ENCODE measurements at places on chromosomes 4 and X.

DNA sequence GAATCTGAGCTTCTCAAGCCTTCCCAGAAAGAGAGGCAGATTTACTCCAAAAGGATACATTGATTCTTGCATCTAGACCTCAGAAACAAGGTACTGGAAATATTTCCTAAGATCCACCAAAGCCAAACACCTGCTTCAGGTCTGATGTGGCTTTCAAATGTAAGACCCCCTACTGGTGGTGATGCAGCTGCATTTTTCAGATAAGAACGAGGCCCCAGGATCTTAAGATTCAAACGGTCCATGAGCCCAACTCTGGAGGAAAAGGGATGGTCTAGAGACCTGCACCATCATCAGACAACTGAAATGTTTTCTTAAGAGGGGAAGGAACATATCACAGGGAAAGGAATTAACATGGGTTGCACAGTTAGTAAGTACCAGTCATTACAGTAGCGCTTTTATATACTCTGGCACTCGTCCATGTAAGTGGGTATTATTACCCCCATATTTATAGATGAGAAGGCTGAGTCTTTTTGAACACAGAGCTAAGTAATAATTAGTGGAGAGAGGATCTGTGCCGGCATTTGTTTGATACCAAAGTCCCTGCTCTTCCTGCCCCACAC lies 73.7 kb downstream of the LEF1 start:
- DNase-seq, result no peak
- no peaks in the 10 kb centered on the region for H3K36me3 ChIP-seq
- peaks cover 4% of the 10 kb centered on the region for H3K4me1 ChIP-seq
- no peak overlapping the region for H3K4me3 ChIP-seq

GRCh38 chr4:70306076-70306475 lies 28.7 kb upstream of the CABS1 start:
- H3K4me1 ChIP-seq, result no peaks in the 10 kb centered on the region
- no peak overlapping the region for H3K27ac ChIP-seq
- no peaks in the 10 kb centered on the region for H3K27me3 ChIP-seq

DNA sequence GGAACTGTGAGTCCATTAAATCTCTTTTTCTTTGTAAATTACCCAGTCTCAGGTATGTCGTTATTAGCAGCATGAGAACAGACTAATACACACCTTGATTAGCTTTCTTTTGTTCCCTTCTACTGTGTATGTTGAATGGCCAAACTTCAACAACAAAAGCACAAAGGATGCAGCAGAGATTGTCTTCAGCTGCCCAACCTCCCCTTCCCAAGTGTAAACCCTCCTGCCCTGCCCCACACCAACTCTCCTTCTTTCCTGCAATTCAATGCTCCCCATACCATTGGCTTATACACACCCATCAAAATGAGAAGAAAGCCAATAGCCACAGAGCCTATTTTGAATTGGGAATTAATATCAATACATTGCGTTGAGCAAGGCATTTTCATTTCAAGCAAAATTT lies 27.8 kb downstream of the ANOS1 start:
- H3K27me3 ChIP-seq, result no peaks in the 10 kb centered on the region
- no peak overlapping the region for H3K4me3 ChIP-seq
- DNase-seq, result no peak
- H3K36me3 ChIP-seq, result no peaks in the 10 kb centered on the region
- no peak overlapping the region for H3K27ac ChIP-seq

DNA sequence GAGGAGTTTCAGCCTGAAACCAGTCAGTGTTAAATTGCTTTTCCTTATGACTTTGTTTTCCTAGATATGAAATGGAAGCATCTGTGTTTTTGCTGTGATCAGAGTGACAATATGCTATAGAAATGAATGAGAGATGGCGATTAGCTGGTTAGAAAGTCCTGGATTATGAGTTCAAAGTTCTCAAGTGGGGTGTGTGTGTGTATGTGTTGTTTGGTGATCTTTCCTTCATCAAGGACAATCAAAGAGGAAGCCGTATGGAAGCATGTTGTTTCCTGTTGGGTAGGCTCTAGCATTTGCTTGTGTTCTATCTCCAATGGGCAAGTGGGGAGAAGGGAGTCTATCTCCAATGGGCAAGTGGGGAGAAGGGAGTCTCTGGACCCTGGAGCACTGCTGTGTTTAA lies 64.0 kb upstream of the STX18 start:
- no peaks in the 10 kb centered on the region for H3K27me3 ChIP-seq
- no peaks in the 10 kb centered on the region for H3K36me3 ChIP-seq
- H3K4me1 ChIP-seq, result no peaks in the 10 kb centered on the region
- DNase-seq, result no peak
- H3K4me3 ChIP-seq, result no peak overlapping the region
- H3K27ac ChIP-seq, result no peak overlapping the region

GRCh38 chr4:19425146-19425545 lies 826.6 kb upstream of the SLIT2 start:
- H3K4me3 ChIP-seq, result no peak overlapping the region
- DNase-seq, result no peak
- H3K27me3 ChIP-seq, result no peaks in the 10 kb centered on the region
- no peaks in the 10 kb centered on the region for H3K4me1 ChIP-seq
- H3K27ac ChIP-seq, result no peak overlapping the region
- no peaks in the 10 kb centered on the region for H3K36me3 ChIP-seq

GRCh38 chr4:23956601-23957364 lies 66.9 kb upstream of the PPARGC1A start:
- H3K4me3 ChIP-seq, result no peak overlapping the region
- H3K27ac ChIP-seq, result no peak overlapping the region
- no peaks in the 10 kb centered on the region for H3K36me3 ChIP-seq
- H3K4me1 ChIP-seq, result no peaks in the 10 kb centered on the region
- no peaks in the 10 kb centered on the region for H3K27me3 ChIP-seq
- DNase-seq, result no peak

- H3K36me3 ChIP-seq, result no peaks in the 10 kb centered on the region
- DNase-seq, result no peak
- H3K27ac ChIP-seq, result no peak overlapping the region
- no peaks in the 10 kb centered on the region for H3K27me3 ChIP-seq
- H3K4me3 ChIP-seq, result no peak overlapping the region
Observed at GRCh38 chrX:10608099-10608498, 12.3 kb downstream of the MID1 start.

GRCh38 chr4:175252642-175253041 lies 334.5 kb downstream of the ADAM29 start:
- H3K4me3 ChIP-seq, result no peak overlapping the region
- no peak for DNase-seq
- H3K4me1 ChIP-seq, result no peaks in the 10 kb centered on the region
- no peaks in the 10 kb centered on the region for H3K27me3 ChIP-seq
- no peaks in the 10 kb centered on the region for H3K36me3 ChIP-seq
- H3K27ac ChIP-seq, result no peak overlapping the region

- H3K27me3 ChIP-seq, result no peaks in the 10 kb centered on the region
- no peak for DNase-seq
- no peak overlapping the region for H3K4me3 ChIP-seq
- H3K27ac ChIP-seq, result no peak overlapping the region
- no peaks in the 10 kb centered on the region for H3K4me1 ChIP-seq
- no peaks in the 10 kb centered on the region for H3K36me3 ChIP-seq
Observed at GRCh38 chr4:123092586-123092985, 170.2 kb upstream of the NUDT6 start.

GRCh38 chr4:145308598-145308997 lies 128.2 kb upstream of the OTUD4 start:
- no peaks in the 10 kb centered on the region for H3K27me3 ChIP-seq
- H3K36me3 ChIP-seq, result no peaks in the 10 kb centered on the region
- no peak for DNase-seq
- H3K4me3 ChIP-seq, result no peak overlapping the region
- no peaks in the 10 kb centered on the region for H3K4me1 ChIP-seq
- no peak overlapping the region for H3K27ac ChIP-seq

- H3K27me3 ChIP-seq, result no peaks in the 10 kb centered on the region
- H3K4me3 ChIP-seq, result no peak overlapping the region
- no peak overlapping the region for H3K27ac ChIP-seq
- no peak for DNase-seq
- no peaks in the 10 kb centered on the region for H3K36me3 ChIP-seq
Observed at GRCh38 chrX:109830704-109831206, 97.7 kb upstream of the ACSL4 start.

DNA sequence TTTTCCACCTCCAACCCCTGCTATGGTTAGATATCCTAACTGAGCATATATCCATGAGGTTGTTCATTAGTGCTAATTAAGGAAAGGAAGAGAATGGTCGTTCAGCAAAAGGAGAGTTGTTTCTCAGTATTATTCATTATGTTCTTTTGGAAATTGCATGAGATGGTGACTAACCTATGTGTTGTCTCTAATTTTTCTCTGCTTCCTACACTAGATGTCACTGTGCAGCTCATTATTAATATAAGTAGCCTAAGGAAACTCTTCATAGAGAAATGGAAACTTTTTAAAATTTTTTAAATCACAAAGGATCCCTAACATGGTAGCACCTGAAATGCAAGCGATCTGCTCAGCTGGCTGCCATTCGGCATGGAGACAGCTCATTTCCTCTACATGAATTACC lies 67.7 kb upstream of the FAM9A start:
- no peak overlapping the region for H3K4me3 ChIP-seq
- no peak overlapping the region for H3K27ac ChIP-seq
- no peaks in the 10 kb centered on the region for H3K36me3 ChIP-seq
- H3K27me3 ChIP-seq, result no peaks in the 10 kb centered on the region
- H3K4me1 ChIP-seq, result no peaks in the 10 kb centered on the region
- no peak for DNase-seq

- DNase-seq, result no peak
- no peak overlapping the region for H3K4me3 ChIP-seq
- H3K27me3 ChIP-seq, result peaks cover 2% of the 10 kb centered on the region
- no peaks in the 10 kb centered on the region for H3K36me3 ChIP-seq
Observed at GRCh38 chrX:118730500-118731247, 3.3 kb downstream of the IL13RA1 start.

- peaks cover 30% of the 10 kb centered on the region for H3K36me3 ChIP-seq
- no peaks in the 10 kb centered on the region for H3K27me3 ChIP-seq
- H3K4me3 ChIP-seq, result peak overlapping the region; percentile 43
- H3K4me1 ChIP-seq, result peaks cover 43% of the 10 kb centered on the region
Observed at GRCh38 chr4:4269856-4270255, 20.1 kb downstream of the LYAR start.

- H3K4me3 ChIP-seq, result no peak overlapping the region
- no peaks in the 10 kb centered on the region for H3K36me3 ChIP-seq
- H3K27me3 ChIP-seq, result no peaks in the 10 kb centered on the region
- no peak overlapping the region for H3K27ac ChIP-seq
Observed at GRCh38 chr4:168647646-168648375, 151.0 kb downstream of the PALLD start.

DNA sequence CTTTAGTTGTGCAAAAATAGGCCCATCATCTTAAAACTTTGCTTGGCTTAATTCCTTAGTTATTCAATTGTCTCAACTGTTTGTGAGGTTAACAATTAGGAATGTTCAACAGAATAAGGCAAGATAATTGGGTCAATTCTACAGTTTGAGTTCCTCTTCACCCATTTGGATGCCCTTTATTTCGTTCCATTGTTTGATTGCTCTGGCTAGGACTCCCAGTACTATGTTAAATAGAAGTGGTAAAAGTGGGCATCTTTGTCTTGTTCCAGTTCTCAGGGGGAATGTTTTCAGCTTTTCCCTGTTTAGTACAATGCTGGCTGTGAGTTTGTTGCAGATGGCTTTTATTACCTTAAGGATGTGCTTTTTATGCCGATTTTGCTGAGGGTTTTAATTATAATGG lies 761.5 kb upstream of the GRIA3 start:
- H3K4me3 ChIP-seq, result no peak overlapping the region
- H3K27me3 ChIP-seq, result no peaks in the 10 kb centered on the region
- no peaks in the 10 kb centered on the region for H3K4me1 ChIP-seq
- H3K36me3 ChIP-seq, result no peaks in the 10 kb centered on the region
- H3K27ac ChIP-seq, result no peak overlapping the region

GRCh38 chr4:84915396-84915780 lies 51.1 kb downstream of the WDFY3 start:
- H3K4me1 ChIP-seq, result no peaks in the 10 kb centered on the region
- no peak overlapping the region for H3K4me3 ChIP-seq
- no peaks in the 10 kb centered on the region for H3K27me3 ChIP-seq
- no peak for DNase-seq
- no peaks in the 10 kb centered on the region for H3K36me3 ChIP-seq

- DNase-seq, result no peak
- H3K36me3 ChIP-seq, result peaks cover 11% of the 10 kb centered on the region
- peak overlapping the region; percentile 50 for H3K27ac ChIP-seq
Observed at GRCh38 chr4:67575232-67576058, 16.9 kb downstream of the STAP1 start.

GRCh38 chrX:148412006-148412405 lies 88.4 kb upstream of the AFF2 start:
- H3K27ac ChIP-seq, result no peak overlapping the region
- no peaks in the 10 kb centered on the region for H3K27me3 ChIP-seq
- DNase-seq, result no peak
- no peaks in the 10 kb centered on the region for H3K4me1 ChIP-seq

DNA sequence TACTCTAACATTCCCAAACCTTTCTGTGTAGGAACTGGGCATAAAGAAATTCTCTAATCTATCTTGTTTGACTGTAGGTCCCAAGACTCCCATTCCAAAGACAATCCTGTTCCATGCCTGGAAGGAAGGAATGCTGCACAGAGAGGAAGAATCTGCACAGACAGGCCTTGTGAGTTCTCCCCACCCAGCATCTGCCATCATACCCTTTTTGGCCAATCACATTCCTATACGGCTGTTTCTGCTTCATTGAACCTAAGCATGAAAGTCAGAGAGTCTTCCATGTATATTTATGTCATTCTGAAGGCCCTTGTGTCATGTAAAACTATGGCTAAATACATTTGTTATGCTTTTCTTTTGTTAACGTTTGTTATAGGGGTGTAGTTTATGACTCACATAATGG lies 667.7 kb upstream of the IGFBP7 start:
- H3K27ac ChIP-seq, result no peak overlapping the region
- H3K36me3 ChIP-seq, result no peaks in the 10 kb centered on the region
- no peak for DNase-seq
- no peaks in the 10 kb centered on the region for H3K27me3 ChIP-seq

DNA sequence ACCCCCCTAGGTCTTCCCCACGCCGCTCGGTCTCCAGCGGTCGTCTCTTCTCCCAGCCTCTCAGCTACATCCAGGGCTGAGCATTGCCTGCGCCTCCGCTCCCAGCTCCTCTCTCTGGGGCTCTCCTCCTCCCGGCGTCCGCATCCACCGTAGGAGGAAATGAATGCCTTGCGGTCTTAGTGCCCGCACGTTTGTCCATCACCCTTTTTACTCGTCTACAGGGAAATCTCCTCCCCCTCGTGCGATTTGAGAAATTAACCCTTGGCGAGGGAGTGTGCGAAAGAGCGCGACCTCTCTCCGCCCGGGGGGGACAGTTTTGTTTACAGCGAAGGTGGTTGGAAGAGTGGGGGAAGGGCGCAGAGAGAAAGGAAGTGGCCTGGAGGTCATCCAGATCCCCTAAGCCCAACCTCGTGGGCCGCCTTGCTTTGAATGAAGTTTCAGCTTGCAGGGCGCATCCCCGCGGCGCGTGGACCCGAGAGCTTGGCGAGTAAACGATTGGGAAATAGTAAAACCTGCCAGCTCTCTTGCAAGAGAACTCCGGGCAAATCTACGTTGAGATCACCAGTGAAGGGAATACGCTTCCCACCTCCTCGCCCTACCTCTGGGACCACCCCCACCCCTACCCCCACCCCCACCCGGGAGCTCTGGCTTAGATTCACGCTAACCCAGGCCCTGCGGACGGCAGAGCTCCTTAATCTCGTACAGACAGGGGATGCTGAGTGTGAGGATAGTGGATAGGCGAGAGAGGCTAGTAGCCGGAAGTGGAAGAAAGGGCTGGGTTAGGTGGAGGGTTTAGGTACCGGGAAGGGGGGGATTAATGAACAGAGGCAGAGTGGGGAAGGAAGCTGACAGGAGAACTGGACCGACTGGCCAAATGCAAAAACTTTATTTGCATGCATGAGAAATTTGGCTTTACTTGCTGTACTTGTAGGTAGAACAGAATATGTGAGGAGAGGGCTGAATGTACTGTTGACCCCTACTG lies at the start of gene ELOVL6:
Gene ELOVL6, minus strand, starts transcription at position 181 of the 982 bp plus-strand sequence. CDS start 280 bp downstream, outside the sequence.
- H3K36me3 ChIP-seq, result no peaks in the 10 kb centered on the region
- peak within 1 kb of the TSS; percentile 91 for H3K27ac ChIP-seq
- peak; percentile 51 for DNase-seq
- H3K27me3 ChIP-seq, result no peaks in the 10 kb centered on the region
- peak within 1 kb of the TSS; percentile 67 for H3K4me3 ChIP-seq

Measured in natural killer cell (primary cell).